ENCODE measurements at places on chromosomes 16 and 17.

DNA sequence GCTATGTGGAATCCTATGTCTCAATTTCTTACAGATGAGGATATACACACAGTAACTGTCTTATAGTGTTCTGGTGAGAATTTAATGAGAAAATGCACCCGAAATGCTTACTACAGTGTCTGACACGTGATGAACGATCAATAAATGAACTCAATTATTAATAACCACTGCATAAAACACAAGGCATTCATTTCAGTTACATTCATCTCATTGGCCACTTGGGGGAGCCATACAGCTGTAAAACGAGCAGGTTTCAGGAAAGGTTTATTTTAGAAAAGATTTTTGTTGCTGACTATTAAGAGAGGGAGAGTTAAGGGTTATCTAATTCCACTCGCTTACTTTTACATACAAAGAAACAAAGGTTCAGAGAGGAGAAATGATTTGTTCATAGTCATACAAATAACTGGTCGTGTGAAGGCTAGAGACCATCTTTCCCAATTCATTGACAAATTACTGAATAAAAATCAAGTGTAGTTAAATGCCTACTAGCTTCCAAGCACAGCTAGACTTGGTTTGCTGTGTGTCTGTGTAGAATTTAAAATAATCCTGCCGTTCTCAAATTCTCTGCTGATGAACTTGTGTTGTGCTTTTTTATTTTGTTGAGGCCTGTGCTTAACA lies 160.1 kb downstream of the MAP2K4 start:
- no peaks in the 10 kb centered on the region for H3K27me3 ChIP-seq
- H3K4me1 ChIP-seq, result no peaks in the 10 kb centered on the region
- no peaks in the 10 kb centered on the region for H3K36me3 ChIP-seq
- peak; percentile 57 for DNase-seq
- no peak overlapping the region for H3K27ac ChIP-seq
- no peak overlapping the region for H3K4me3 ChIP-seq

- no peaks in the 10 kb centered on the region for H3K27me3 ChIP-seq
- DNase-seq, result no peak
- peak overlapping the region; percentile 20 for H3K4me3 ChIP-seq
- H3K36me3 ChIP-seq, result no peaks in the 10 kb centered on the region
Measured at GRCh38 chr17:60386147-60387058, 5.5 kb downstream of the USP32 start.

DNA sequence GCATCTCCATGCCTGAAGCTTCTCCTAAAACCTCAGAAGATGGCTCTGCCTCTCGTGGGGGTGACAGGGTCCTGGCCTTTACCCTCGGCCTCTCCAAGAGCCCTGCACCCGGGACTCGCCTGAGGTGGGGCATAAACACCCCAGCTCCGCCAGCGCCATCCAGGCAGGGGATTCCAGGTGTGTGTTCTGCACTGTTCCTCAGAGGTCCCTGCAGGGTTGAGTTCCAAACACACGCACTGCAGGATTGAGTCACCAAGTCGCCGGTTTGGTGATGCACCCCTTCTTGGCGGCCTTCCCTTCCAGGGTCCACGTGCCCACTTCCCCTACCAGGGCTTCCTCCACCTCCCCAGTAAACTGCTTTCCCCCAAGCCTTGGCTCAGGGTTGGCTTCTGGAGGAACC lies 40.0 kb upstream of the RBFOX3 start:
- no peak overlapping the region for H3K27ac ChIP-seq
- no peak for DNase-seq
- H3K27me3 ChIP-seq, result no peaks in the 10 kb centered on the region
- H3K4me1 ChIP-seq, result no peaks in the 10 kb centered on the region

- H3K27ac ChIP-seq, result no peak overlapping the region
- H3K4me3 ChIP-seq, result no peak overlapping the region
- H3K27me3 ChIP-seq, result peaks cover 10% of the 10 kb centered on the region
- peaks cover 17% of the 10 kb centered on the region for H3K4me1 ChIP-seq
Measured at GRCh38 chr17:50125420-50125997, 4.5 kb downstream of the SAMD14 start.

GRCh38 chr16:79725051-79725450 lies 124.5 kb upstream of the MAF start:
- no peaks in the 10 kb centered on the region for H3K36me3 ChIP-seq
- H3K4me3 ChIP-seq, result no peak overlapping the region
- no peak overlapping the region for H3K27ac ChIP-seq
- no peaks in the 10 kb centered on the region for H3K27me3 ChIP-seq
- no peak for DNase-seq
